NCI-H526 (cell line): ENCODE measurements at places on chromosomes 6 and 20.

DNA sequence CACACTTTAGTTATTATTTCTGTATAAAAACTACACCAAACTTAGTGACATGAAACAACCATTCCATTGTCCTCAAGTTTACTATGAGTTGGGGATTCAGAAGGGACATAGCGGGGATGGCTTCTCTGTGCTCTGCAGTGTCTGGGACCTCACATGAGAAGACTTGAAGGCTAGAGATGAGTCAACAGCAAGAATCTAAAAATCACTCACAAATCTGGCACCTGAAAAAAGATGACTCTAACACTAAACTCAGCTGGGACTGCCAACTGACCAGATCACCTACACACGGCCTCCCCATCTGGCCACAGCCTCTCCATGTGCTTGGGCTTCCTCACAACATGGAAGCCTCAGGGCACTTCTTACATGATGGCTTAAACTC is 63.0 kb upstream of the EYA2 start:
- DNase-seq: no peak

DNA sequence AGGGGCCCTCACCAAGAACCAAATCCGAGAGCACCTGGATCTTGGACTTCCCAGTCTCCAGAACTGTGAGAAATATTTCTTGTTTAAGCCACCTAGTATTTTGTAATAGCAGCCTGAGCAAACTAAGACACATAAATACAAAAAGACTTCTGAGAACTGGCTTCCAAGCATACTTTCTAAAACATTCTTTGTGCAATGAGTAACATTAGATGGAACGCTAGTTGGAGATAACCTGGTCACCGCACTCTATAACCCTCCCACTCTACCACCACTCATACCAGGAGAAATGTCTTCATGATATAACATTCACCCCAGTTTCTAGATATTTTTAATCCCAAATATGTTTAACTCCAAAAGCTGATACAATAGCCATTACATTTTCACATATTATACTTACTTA is 169.5 kb upstream of the THEMIS start:
- DNase-seq: no peak

- no peak for DNase-seq
These were observed 30.5 kb downstream of the PLN start for GRCh38 chr6:118578617-118579016.

DNA sequence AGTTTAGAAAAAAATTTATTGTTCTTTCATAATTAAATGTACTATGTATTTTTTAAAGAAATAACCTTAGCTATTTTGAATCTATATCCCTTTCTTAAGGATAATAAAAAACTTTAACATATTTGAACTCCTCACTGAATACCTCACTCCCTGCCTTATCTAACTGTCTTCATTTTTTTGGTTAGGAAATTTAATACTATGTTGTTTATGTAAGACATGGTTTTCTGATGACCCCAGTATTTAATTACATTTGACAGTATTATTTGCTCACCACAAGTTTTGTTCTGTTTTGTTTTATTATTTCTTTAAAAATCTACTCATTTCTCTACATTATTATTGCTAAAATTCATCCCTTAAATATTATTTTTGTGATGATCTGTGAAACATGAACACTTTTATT is 394.4 kb upstream of the ADGRB3 start:
- no peak for DNase-seq

DNA sequence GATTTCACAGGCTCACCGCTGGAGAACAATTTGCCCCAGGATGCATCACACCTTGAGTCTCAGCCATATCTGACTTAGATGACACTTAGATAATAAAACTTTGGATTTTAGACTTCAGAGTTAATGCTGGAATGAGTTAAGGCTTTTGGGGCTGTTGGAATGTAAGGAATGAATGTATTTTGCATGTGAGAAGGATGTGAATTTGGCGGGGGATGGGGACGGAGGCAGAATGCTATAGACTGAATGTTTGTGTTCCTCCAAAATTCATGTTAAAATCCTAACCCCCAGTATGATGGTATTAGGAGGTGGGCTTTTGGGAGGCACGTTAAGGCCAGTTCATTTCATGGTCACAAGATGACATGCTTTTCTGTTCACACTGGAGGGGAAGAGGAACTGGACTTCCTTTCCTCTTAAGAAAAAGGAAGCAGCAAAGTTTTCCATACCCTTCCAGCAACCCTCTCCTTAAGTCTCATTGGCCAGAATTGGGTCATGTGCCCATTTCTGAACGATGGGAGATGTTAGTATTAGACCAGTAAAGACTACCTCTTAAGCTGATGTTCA is 5.8 kb upstream of the SRXN1 start:
- DNase-seq: no peak

DNA sequence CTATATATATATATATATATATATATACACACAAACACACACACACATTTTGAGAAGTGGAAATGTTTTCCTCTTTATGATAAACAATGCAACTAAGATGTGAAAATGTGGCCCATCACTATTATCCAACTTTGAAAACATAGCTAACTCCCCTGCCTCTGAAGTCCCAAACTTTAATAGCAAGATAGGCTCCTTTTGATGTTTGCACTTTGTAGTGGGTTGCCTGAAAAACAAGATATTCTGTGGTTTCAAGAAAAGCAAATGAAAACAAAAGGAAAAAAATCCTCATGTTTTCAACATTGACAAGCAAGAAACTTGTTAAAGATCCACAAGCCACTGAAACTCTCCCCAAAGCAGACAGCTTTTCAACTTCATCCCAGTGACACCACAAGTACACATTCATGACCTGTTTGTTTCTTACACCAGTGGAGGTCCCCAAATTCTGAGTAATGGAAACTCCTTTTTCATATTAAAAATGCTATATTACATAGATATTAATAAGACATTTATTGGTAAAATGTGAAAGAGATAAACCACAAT is 90.0 kb downstream of the IPCEF1 start:
- no peak for DNase-seq
